8988T (cell line): ENCODE measurements at places on chromosomes 7 and 10.

DNA sequence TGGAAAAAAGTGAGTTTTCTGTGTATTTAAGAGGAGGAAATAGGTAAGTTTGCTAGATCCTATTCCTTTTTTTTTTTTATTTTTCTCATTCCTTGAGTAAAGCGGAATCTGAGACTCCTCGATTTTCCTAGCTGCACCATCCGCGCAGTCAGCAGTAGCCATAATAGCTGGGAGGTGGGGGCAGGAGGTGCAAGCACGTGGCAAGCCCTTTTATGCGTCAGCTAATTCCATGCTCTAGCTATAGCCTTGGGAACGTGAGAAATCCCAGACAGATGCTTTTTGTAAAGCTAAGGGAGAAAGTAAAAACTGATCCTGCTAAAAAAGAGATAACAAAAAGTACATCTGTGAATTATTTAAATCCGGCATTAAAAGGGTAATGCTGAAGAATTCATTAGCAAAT lies 33.2 kb upstream of the TPK1 start:
- DNase-seq, result no peak

- no peak for DNase-seq
Measured at GRCh38 chr7:155278921-155279320, 18.8 kb upstream of the INSIG1 start.

DNA sequence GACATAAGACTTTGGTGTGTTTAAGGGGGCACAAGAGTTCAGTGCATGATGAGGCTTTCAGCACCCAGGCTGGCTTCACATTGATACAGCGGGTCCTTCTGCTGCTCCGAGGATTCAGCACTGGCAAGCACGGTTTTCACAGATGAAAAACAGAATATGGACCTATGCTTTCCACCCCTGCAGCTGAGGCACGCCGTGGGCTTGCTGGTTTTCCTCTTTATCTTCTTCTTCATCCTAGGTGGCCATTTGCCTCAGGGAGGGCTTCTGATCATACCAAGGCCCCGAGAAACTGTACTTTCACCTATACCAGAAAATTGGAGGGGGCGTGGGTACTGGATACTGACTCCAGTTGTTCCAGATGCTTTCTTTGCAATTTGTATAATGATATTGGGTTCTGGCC lies 277.1 kb upstream of the ZNF32 start:
- no peak for DNase-seq

GRCh38 chr10:45487735-45488134 lies 113.7 kb downstream of the ALOX5 start:
- no peak for DNase-seq

DNA sequence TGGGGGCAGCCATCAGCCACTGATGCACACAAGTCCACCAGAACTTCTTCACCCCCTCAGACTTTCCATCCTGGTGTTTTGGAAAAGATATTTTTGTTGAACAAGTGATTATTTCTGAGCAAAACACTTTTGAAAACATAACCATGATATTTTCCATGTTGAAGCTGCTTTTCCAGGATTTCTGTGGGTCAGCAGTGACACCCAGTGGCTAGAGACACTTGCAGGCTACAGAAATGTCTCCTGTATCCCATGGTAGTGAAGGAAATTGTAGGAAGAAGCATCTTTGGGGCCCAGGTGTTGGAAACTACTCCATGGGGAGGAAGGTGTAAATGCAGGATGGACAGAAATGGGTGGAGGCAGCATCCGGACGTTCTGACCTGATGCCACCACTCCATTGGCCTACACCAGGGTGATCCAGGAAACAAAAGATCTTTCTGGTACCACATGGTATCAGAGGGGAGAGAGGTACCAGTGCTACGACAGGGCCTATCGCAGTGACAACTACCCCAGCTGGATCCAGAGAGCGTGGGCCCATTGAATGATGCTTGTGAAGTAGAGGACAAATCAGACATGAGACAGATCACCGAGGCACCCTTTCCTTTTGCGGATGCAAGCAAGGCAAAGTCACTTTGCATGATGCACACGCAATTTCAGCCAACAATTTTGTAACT lies 111.7 kb upstream of the COBL start:
- no peak for DNase-seq

- no peak for DNase-seq
Measured at GRCh38 chr7:135368416-135369186, 135.0 kb downstream of the STRA8 start.

DNA sequence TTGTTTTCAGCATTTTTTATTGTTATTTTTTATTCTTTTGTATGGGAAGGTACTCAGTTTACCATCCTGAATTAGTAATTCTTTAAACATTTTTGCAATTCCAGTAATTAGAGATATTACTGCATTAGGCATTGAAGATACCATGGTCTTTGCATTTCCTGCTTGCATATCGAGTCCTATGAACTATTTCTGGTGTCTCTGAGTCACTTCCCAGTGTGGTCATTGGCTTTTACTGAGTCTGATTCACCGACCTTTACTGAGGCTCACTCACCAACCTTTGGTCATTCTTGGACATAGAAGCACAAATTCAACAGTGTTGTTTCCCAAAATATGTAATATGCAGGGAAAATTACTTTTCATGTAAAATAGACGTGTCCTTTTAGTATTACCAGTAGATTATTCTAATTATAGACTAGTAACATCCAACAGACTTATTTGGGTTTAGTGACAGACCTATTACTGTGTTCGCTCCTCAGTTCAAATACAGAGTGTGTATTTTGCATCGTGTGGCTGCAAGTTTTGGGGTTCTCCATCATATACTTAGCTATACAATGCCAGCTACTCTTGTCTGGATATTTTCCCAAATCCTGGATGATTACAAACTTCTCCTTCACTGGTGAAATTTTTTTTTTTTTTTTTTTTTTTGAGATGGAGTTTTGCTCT lies 180.7 kb upstream of the PRSS1 start:
- peak; percentile 33 for DNase-seq

DNA sequence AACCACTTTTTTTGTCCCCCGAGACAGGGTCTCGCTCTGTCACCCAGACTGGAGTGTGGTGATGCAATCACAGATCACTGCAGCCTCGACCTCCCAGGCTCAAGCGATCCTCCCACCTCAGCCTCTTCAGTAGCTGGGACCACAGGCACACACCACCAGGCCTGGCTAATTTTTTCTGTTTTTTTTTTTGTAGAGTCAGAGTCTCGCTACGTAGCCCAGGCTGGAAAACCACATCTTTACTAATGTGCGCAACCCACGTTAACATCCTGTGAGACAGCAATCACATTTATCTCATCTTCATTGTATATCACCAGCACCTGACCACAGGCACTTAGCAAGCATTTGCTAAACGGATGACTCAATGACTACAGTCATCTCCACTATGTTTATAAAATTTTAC lies 77.8 kb upstream of the ATP6V0A4 start:
- DNase-seq, result no peak

- DNase-seq, result no peak
Measured at GRCh38 chr7:102079140-102080018, 207.3 kb upstream of the SH2B2 start.

GRCh38 chr10:7035126-7035761 lies 375.6 kb downstream of the SFMBT2 start:
- no peak for DNase-seq

DNA sequence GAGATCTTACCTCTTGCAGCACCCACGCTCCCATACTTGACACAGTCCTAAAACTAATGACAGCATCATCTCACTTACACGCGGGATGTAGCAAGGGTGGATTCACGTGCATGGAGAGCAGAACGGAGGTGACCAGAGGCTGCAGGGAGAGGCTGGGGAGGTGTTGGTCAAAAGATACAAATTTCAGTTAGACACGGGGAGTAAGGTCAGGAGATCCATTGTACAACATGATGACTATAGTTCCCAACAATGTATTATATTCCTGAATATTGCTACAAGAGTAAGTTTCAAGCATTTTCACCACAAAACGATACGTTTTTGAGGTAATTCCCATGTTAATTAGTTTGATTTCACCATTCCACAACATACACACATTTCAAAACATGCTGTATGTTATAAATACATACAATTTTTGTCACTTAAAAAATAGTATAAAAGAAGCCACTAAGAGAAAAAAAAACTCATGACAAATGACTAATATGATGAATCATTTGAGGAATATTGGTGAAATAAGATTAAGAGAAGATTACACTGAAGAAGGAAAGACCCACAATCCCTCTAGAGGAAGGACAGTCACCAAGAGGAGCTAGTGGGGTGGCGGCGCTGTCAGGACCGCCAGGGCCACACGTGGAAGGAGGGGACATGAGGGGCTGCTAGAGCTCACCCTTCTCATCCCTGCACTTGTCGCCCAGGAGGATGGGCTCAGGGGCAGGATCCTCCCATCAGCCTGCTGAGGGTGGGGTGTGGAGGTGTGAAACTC lies 49.4 kb upstream of the EGFR start:
- DNase-seq, result no peak

GRCh38 chr10:132444877-132445351 lies 47.9 kb downstream of the PWWP2B start:
- no peak for DNase-seq

GRCh38 chr10:113945075-113945686 lies 90.7 kb downstream of the NHLRC2 start:
- DNase-seq, result no peak

DNA sequence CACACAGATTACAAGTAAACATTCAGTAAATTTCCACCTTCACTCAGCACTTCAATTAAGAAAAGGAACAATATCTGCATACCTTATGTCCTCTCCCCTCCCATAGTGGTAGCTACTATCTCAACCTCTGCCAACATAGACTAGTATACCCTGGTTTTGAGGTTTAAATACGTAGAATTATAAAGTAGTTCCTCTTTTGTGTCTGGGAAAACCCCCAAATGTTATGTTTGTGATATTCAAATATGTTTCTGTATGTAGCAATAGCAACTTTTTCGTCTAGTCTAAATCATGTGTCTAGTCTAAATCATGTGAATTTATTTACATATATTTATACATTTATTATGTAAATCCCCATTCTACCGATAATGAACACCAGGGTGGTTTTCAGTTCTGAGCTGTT lies 13.2 kb upstream of the CAMK2B start:
- no peak for DNase-seq

DNA sequence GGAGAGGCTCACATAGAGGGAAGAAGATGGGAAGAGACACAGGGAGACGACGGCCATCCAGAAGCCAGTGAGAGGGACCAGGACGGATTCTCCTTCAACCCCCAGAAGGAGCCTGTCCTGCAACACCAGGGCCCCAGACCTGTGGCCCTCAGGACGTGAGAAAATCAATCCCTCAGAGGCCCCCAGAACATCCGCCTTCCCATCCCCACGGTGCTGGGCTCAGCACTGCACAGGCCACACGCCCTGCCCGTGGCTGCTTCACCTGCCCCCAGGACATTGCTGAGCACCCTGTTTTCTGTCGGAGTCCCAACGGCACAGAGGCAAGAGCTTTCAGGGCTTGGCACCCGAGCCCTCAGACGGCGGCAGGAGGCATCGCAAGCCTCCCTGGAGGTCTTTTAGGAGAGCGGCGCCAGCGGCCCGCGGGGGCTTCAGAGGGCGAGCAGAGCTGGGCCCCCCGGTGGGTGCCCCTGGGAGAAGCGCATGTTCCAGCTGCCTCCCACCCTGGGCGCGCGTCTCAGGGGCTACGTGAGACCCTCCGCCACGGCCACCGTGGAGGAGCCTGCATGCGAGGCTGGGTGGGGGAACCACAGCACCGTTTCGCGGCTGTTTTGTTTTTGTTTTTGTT lies 42.8 kb downstream of the PDGFA start:
- no peak for DNase-seq

GRCh38 chr7:94382746-94383145 lies 11.9 kb upstream of the COL1A2 start:
- no peak for DNase-seq
